ENCODE measurements at places on chromosomes 7 and 10. TPM values are rescaled to one million over a fixed set of nuclear protein-coding genes. Genes with fewer than 3 reads are reported as not detected.

DNA sequence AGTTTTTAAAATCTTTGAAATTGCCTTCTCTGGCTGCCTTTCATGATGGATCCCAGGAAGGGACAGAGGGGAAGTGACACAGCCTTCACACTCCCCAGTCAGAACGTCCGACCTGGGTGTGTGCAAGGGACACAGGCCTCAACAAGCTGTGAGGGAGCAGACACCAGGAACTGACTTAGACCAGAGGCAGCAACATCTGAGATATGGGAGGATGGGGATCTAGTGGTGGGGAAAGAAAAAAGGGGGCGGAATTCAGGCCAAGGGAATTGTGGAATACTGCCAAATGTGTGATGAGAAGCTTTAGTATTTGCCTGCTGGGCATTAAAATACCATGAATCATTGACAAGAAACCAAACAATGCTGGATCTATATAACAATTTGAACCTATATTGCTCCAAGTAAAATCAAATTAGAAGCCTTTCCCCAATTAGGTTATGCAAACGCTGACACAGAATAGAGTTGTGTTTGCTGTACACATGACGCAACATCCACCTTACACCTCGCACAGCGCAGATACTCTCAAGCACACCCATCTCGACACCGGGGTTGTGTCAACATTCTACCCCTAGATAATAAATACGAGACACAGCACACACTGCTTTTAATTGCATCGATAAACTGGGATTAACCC is 17.2 kb upstream of the MNX1 start:
- no peak overlapping the region for H3K27ac ChIP-seq
- no peak overlapping the region for H3K4me3 ChIP-seq
- no peaks in the 10 kb centered on the region for H3K4me1 ChIP-seq
- no peak for DNase-seq
- peaks cover 2% of the 10 kb centered on the region for H3K27me3 ChIP-seq

DNA sequence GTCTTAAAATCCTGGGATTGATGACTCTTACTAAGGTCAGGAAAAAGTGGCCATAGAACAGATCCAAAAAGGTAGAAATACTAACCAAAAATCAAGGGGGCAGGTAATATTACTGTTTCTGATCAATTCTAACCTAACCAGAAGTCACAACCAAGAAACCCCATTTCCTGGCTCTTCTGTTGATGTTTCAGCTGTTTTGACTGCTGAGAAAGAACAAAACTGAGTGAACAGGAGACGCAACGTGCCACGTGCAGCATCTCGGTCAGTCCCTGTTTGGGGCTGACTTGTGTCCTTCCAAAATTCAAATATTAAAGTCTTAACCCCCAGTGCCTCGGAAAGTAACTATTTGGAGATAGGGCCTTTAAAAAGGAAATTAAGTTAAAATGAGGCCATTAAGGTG is 56.8 kb downstream of the JAZF1 start:
- no peak for DNase-seq
- H3K36me3 ChIP-seq = no peaks in the 10 kb centered on the region
- H3K27me3 ChIP-seq = no peaks in the 10 kb centered on the region
- no peaks in the 10 kb centered on the region for H3K4me1 ChIP-seq
- H3K27ac ChIP-seq = no peak overlapping the region

- DNase-seq = no peak
- H3K27ac ChIP-seq = no peak overlapping the region
- H3K27me3 ChIP-seq = no peaks in the 10 kb centered on the region
- no peaks in the 10 kb centered on the region for H3K36me3 ChIP-seq
- H3K4me1 ChIP-seq = no peaks in the 10 kb centered on the region
Measured at GRCh38 chr10:48501787-48502771, 102.8 kb downstream of the ARHGAP22 start.

DNA sequence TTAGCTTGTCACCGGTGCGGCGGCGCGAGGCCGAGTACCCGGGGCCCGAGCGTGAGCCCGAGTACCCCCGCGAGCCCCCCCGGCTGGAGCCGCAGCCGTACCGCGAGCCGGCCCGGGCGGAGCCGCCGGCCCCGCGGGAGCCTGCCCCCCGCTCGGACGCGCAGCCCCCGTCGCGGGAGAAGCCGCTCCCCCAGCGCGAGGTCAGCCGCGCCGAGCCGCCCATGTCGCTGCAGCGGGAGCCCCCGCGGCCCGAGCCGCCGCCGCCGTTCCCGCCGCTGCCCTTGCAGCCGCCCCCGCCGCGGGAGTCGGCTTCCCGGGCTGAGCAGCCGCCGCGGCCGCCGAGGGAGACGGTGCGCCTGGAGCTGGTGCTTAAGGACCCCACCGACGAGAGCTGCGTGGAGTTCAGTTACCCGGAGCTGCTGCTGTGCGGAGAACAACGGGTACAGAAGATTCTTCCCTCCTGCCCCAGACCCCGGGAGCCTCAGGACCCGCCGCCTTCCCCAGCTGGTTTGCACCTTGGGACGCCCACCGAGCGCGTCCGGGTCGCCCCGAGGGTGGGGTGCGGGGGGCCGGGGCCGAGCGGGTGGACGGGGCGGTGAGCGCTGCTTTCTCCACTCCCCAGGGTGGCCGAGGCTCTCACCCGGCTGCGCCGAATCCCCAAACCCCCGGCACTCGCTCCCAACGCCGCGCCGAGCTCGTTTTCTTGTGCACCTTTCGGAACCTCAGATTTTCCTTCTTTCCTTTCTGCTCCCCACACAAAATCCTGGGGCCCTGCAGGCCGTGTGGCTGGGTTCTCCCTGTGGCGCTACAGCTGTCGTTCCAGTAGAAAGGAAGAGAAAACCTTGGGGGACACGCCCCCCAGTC is 708 bp downstream of the UBN2 start:
- peak; percentile 78 for DNase-seq
- peak overlapping the region; percentile 84 for H3K4me3 ChIP-seq
- H3K4me1 ChIP-seq = no peaks in the 10 kb centered on the region
- no peaks in the 10 kb centered on the region for H3K27me3 ChIP-seq

GRCh38 chr7:110921595-110922151 is 169.3 kb upstream of the LRRN3 start:
- H3K36me3 ChIP-seq = no peaks in the 10 kb centered on the region
- H3K27me3 ChIP-seq = no peaks in the 10 kb centered on the region
- no peak overlapping the region for H3K4me3 ChIP-seq
- no peak overlapping the region for H3K27ac ChIP-seq
- no peak for DNase-seq
- H3K4me1 ChIP-seq = peaks cover 2% of the 10 kb centered on the region

DNA sequence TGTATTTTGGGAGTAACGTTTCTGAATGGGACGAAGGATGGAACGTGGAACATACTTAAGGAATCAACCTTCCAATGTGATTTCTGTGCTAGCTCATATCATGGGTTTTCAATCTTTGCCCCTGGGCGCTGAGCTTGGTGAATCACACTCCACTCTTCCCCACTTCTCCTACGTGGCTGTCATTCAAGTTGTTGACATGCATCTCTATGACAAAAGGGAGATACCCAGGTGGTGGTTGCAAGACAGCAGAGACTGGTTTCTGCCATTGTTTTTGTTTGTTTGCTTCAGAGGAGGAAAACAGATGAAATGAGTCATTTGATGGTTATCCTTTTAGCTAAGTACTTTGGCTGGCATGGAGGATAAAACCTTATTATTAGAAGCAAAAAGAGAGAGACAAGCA is 573.9 kb downstream of the GATA3 start:
- no peak overlapping the region for H3K4me3 ChIP-seq
- no peak overlapping the region for H3K27ac ChIP-seq
- H3K27me3 ChIP-seq = no peaks in the 10 kb centered on the region

DNA sequence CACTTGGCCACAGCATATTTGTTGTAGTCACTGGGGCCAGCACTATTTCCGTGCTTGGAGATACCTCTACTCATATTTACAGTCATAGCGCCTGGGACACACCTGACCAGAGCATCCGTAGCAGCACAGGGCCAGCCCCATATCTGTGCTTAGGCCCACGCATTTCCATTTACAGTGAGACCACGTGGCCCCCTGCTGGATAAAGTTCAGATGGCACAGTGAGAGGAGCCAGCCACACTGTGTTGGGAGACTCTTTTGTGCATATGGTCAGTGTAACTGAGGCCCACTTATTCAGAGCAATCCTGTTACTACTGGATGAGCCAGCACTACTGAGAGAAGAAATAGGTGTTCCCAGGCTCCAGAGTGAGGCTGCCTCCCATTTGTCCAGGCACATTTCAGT is 455.3 kb downstream of the REEP3 start:
- H3K4me1 ChIP-seq = no peaks in the 10 kb centered on the region
- DNase-seq = no peak
- no peak overlapping the region for H3K27ac ChIP-seq
- no peaks in the 10 kb centered on the region for H3K27me3 ChIP-seq

GRCh38 chr7:138834583-138834982 is 36.6 kb upstream of the ATP6V0A4 start:
- H3K27me3 ChIP-seq = no peaks in the 10 kb centered on the region
- no peak overlapping the region for H3K4me3 ChIP-seq
- DNase-seq = no peak
- peaks cover 3% of the 10 kb centered on the region for H3K36me3 ChIP-seq
- no peak overlapping the region for H3K27ac ChIP-seq
- H3K4me1 ChIP-seq = no peaks in the 10 kb centered on the region

GRCh38 chr10:79438021-79438698 is 7.3 kb downstream of the ZCCHC24 start:
- H3K4me1 ChIP-seq = no peaks in the 10 kb centered on the region
- no peaks in the 10 kb centered on the region for H3K36me3 ChIP-seq
- H3K27me3 ChIP-seq = no peaks in the 10 kb centered on the region

GRCh38 chr7:25314094-25314730 is 85.9 kb upstream of the NPVF start:
- H3K27me3 ChIP-seq = no peaks in the 10 kb centered on the region
- H3K36me3 ChIP-seq = no peaks in the 10 kb centered on the region
- DNase-seq = no peak
- no peak overlapping the region for H3K4me3 ChIP-seq
- no peak overlapping the region for H3K27ac ChIP-seq

- H3K4me1 ChIP-seq = no peaks in the 10 kb centered on the region
- no peaks in the 10 kb centered on the region for H3K27me3 ChIP-seq
- H3K4me3 ChIP-seq = no peak overlapping the region
- H3K36me3 ChIP-seq = no peaks in the 10 kb centered on the region
Measured at GRCh38 chr10:59622320-59623132, 87.1 kb downstream of the SLC16A9 start.

DNA sequence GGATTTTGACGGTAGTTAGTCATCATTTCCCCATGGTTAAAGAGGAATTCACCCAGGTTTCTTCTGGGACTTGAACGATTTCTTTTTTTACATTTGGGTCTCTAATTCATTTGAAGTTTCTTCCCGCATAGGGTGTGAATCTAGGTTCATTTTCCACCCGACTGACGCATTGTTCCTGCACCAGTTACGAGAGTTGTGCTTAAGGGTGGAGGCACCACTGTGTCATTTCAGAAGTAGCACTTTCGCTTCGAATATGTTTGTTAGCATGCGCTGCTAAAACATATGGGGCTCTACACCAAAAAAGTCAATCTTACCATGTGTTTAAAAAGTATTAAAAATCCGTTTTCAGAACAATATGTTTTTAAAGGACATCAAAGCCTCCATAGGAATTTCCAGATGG is 140.3 kb downstream of the VIPR2 start:
- no peak overlapping the region for H3K27ac ChIP-seq
- no peak overlapping the region for H3K4me3 ChIP-seq
- no peak for DNase-seq
- no peaks in the 10 kb centered on the region for H3K4me1 ChIP-seq
- no peaks in the 10 kb centered on the region for H3K27me3 ChIP-seq

DNA sequence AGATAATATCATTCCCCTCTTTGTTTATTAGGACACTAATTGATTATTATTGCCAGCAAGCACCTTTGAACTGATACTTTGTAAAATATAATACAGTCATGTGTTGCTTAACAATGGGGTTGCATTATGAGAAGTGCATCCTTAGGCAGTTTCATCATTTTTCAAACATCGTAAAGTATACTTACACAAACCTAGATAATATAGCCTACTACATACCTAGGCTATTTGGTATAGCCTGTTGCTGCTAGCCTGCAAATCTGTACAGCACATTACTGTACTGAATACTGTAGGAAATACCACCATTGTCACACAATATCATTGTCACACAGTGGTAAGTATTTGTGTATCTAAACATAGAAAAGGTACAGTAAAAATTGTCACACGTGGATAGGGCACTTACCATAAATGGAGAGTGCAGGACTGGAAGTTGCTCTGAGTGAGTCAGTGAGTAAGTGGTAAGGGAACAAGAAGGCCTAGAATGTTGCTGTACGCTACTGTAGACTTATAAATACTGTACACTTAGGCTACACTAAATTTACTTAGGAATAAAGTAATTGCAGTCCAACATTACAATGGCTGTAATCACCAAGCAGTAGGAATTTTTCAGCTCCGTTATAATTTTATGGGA is 70.7 kb downstream of the LCOR start:
- H3K4me1 ChIP-seq = no peaks in the 10 kb centered on the region
- H3K27ac ChIP-seq = no peak overlapping the region
- no peaks in the 10 kb centered on the region for H3K27me3 ChIP-seq
- no peak for DNase-seq
- no peak overlapping the region for H3K4me3 ChIP-seq
- H3K36me3 ChIP-seq = no peaks in the 10 kb centered on the region

- H3K4me3 ChIP-seq = no peak overlapping the region
- peak overlapping the region; percentile 82 for H3K27ac ChIP-seq
- H3K27me3 ChIP-seq = no peaks in the 10 kb centered on the region
- H3K4me1 ChIP-seq = no peaks in the 10 kb centered on the region
Measured at GRCh38 chr7:95608359-95609173, 12.2 kb upstream of the PDK4 start.

GRCh38 chr10:132455441-132455971 is 58.5 kb downstream of the PWWP2B start:
- H3K4me1 ChIP-seq = no peaks in the 10 kb centered on the region
- no peak overlapping the region for H3K27ac ChIP-seq
- H3K4me3 ChIP-seq = no peak overlapping the region
- H3K27me3 ChIP-seq = no peaks in the 10 kb centered on the region
- no peaks in the 10 kb centered on the region for H3K36me3 ChIP-seq
- DNase-seq = peak; percentile 44

DNA sequence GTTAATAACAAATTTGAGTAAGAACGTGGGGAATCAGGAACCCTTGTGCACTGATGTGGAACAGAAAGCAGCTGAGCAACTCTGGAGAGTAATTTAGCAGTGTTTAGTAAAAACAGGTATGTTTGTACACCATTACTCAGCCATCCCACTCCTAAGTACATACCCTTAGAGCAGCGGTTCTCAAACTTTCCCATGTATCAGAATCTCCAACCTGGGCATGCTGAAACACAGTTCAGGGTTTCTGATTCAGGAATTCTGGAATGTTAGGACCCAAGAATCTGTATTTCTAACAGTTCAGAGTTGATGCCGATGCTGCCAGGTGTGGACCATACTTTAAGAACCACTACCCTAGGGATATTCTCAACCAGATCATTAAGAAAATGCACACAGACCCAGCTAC is 5.1 kb downstream of the SGMS1 start:
- no peaks in the 10 kb centered on the region for H3K4me1 ChIP-seq
- H3K27ac ChIP-seq = no peak overlapping the region
- H3K36me3 ChIP-seq = no peaks in the 10 kb centered on the region
- DNase-seq = no peak

- H3K36me3 ChIP-seq = no peaks in the 10 kb centered on the region
- no peak overlapping the region for H3K4me3 ChIP-seq
- no peak overlapping the region for H3K27ac ChIP-seq
- no peaks in the 10 kb centered on the region for H3K4me1 ChIP-seq
- H3K27me3 ChIP-seq = no peaks in the 10 kb centered on the region
Measured at GRCh38 chr7:2037808-2038522, 194.8 kb downstream of the MAD1L1 start.

TRIL gene
- total RNA-seq = 1.0 TPM

C10orf105 gene
- 0.36 TPM for total RNA-seq

GTPBP4 gene
- total RNA-seq = 46.9 TPM

ADAP1 gene
- 11.9 TPM for total RNA-seq

FGFBP3 gene
- 1.2 TPM for total RNA-seq

FASTK gene
- 56.6 TPM for total RNA-seq

CALML5 gene
- total RNA-seq = not detected

SPDYE5 gene
- total RNA-seq = not detected

MEOX2 gene
- total RNA-seq = 14.4 TPM

SAMD9 gene
- total RNA-seq = 13.7 TPM

TMEM196 gene
- total RNA-seq = 0.29 TPM

Data from aorta (tissue), 5 donors.